ENCODE measurements at places on chromosomes 3 and 15.

GRCh38 chr3:42690766-42691680 lies 5.7 kb downstream of the KLHL40 start:
- DNase-seq: no peak

DNA sequence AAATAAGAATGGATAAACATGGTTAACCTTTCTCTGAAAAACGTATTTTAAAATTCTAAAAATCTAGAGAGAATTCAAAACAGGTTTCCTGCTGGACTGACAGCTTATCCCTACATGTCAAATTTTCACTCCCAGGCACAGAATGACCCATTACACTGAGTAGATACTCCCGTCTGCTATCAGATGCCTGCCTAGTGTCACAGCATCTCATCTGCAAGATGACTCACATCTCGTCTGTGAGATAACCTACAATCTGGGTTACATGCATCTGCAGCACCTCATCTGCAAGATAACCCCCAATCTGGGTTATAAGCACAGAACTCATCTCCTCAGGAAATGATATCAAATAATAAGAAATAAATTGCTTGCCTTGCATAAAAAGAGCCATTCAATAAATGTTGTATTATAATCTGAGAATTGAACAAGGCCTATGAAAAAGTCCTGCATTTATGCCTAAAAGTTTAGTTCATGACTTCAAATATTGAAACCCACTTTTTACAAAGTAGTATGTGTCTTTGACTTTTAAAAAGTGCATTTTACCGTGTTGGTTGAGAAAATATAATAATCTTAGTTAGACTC lies 188.3 kb upstream of the THBS1 start:
- DNase-seq: no peak

- DNase-seq: no peak
Measured at GRCh38 chr3:186949281-186949982, 19.1 kb downstream of the ST6GAL1 start.

GRCh38 chr15:70264014-70264582 lies 166.4 kb upstream of the TLE3 start:
- no peak for DNase-seq

DNA sequence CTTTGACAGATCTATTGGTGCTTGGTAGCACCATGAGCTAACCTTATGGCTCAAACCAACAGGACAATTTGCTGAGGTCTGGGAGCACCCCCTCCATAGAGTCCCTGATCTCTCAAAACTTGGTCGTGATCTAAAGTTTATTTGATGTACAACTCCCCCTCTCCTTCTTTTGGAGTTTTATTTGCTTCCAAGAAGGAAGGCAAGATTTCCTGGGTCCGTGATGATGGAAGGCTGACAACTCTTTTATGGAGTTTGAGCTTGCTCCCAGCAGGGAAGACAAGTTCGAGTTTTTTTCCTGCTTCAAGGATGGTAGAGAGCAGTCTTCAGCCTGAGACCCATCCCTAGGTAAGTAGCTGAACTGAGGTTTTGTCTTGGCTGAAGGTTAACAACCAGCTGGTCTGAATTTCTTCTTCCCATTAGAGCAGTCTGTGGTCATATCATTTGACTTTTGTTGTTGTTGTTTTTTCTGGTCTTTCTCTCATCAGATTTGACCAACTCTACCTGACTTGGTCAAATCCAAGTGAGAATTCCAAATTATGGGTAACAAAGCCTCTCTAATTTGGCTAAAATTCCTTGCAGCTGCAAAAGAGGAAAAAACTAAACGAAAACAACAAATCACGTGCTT lies 2.8 kb upstream of the MUC20 start:
- no peak for DNase-seq

All from CD4-positive, alpha-beta T cell treated with Interleukin-17A for 4 hours (primary cell).